ENCODE measurements at places on chromosomes 7 and 10.

- DNase-seq: peak; percentile 6
Measured at GRCh38 chr7:91876391-91877133, 3.9 kb downstream of the MTERF1 start.

- peak; percentile 39 for DNase-seq
Measured at GRCh38 chr10:132577350-132578003, 39.9 kb downstream of the INPP5A start.

DNA sequence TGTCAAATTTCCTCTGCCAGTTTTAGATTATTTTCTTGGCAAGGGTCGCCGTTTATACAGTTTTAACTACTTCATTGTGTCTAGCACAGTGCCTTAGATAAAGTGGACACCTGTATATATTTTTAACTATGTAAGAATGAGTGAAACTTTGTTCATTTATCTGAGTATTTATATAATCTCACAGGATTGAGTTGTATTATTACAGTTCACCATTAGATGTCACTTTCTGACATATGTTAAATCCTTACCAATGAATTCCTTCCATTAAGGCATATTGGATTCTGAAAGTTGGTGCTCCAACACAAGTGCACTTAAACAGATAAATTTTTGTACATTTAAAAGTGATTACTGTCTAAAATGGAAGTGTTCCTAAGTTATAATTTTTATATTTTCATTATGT is 43.0 kb downstream of the ZMYND11 start:
- DNase-seq: peak; percentile 32

DNA sequence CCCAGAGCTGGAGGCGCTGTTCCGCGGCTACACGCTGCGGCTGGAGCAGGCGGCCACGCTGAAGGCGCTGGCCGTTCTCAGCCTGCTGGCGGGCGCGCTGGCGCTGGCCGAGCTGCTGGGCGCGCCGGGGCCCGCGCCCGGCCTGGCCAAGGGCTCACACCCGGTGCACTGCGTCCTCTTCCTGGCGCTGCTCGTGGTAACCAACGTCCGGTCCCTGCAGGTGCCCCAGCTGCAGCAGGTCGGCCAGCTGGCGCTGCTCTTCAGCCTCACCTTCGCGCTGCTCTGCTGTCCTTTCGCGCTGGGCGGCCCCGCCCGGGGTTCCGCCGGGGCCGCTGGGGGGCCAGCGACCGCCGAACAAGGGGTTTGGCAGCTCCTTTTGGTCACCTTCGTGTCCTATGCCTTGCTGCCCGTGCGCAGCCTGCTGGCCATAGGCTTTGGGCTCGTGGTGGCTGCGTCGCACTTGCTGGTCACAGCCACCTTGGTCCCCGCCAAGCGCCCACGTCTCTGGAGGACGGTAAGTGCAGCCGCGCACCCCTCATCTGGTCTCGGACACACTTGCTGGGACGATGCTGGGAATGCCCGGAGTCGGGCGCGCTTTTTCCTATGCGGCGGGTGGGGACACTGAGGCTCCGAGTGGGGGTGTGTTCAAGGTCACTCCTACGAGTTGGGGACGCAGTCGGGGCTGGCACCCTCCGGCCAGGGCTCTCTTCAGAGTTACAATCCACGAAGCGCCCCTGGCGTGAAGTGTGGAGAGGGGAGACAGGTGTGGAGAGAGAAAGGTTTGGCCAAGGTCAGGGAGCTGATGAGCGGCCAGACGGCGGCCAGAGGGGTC is 717 bp downstream of the ADCY1 start:
- DNase-seq: peak; percentile 60

- no peak for DNase-seq
Measured at GRCh38 chr10:15747632-15748031, 27.9 kb upstream of the ITGA8 start.

DNA sequence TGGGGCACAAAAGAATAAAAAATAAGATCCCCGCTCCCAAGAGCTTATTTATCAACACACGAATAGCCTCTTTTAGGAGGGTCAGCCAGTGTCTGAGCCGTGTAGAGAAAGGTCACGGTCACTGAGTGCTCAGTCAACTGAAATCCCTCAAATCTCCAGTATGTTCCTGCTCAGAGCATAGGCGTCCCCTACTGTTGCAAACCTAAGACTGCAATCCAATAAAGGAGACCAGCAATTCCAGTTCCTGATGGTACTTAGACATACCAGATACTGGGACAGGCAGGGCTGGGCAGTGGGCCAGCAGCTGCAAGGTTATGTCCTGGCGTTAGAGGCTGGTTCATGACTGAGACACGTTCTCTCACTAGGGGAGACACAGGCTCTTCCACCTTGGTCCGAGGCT is 93.6 kb downstream of the CACNB2 start:
- peak; percentile 76 for DNase-seq

- no peak for DNase-seq
Measured at GRCh38 chr10:77849039-77849664, 77.4 kb downstream of the DLG5 start.

DNA sequence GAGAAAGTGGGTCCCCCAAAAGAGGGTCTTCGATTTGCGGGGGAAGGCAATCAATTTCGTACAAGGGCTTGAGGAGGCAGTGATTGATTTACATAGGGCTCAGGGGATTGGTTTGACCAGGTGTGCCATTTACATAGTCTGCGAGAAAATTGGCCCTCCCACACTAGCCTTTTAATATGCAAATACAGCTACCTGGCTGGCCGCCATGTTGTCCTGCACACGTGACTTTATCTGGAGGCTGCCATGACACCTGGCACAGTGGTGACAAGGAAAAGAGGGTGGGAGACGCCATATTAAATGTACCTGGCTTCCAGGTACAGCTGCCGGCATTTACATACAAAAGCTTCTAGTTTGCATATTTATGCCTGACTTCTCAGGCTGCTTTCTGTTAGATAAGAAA is 1577.2 kb upstream of the LRRTM3 start:
- DNase-seq: no peak

DNA sequence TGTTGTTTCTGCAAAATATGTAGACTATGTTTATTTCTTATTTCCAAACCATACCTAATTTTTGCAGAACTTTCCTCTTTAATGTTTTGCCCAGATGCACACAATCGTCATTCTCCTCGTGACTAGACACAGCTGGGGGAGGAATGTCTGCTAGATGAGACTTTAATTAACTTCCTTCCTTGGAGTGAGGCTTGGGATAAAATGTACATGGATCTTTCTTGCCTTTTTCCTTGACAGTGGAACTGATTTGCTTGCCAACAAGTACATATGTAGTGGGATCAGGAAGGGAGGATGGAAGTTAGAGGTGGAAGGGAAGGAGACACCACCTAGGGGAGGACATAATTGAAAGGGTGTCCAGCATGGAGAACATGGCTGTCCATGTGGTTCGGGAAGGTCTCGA is 172.5 kb downstream of the VTI1A start:
- DNase-seq: no peak

- peak; percentile 22 for DNase-seq
Measured at GRCh38 chr7:141306081-141306480, 232.2 kb downstream of the TMEM178B start.

GRCh38 chr7:73992101-73992562 is 35.8 kb upstream of the ELN start:
- DNase-seq: no peak

- DNase-seq: no peak
Measured at GRCh38 chr10:49167425-49168170, 20.6 kb downstream of the TMEM273 start.

GRCh38 chr10:15815242-15815885 is 44.9 kb downstream of the MINDY3 start:
- DNase-seq: no peak

GRCh38 chr10:21508706-21509331 is 16.7 kb downstream of the SKIDA1 start:
- DNase-seq: no peak
